ENCODE measurements at places on chromosomes 7 and 10. TPM values are rescaled to one million over a fixed set of nuclear protein-coding genes. Genes with fewer than 3 reads are reported as not detected.

ASZ1 gene
- 0.06 TPM for polyA plus RNA-seq

NPSR1 gene
- polyA plus RNA-seq = not detected

EIF3B gene
- polyA plus RNA-seq = 174 TPM

ELFN1 gene
- 14.3 TPM for polyA plus RNA-seq

WIPF3 gene
- polyA plus RNA-seq = 4.8 TPM

SLC26A4 gene
- 2.8 TPM for polyA plus RNA-seq

CFAP46 gene
- polyA plus RNA-seq = 11.2 TPM

GPR15LG gene
- 0.97 TPM for polyA plus RNA-seq

HOXA3 gene
- polyA plus RNA-seq = 48.7 TPM

ADAM12 gene
- 22.8 TPM for polyA plus RNA-seq

ALKBH4 gene
- 14.0 TPM for polyA plus RNA-seq

PLAC9 gene
- 29.1 TPM for polyA plus RNA-seq

FOXL3 gene
- polyA plus RNA-seq = not detected

RBP4 gene
- 0.36 TPM for polyA plus RNA-seq

RBM17 gene
- polyA plus RNA-seq = 211 TPM

AGBL3 gene
- 14.1 TPM for polyA plus RNA-seq

H2BK1 gene
- polyA plus RNA-seq = not detected

TRIM24 gene
- polyA plus RNA-seq = 64.7 TPM

PIP gene
- polyA plus RNA-seq = not detected

ADCY1 gene
- 3.6 TPM for polyA plus RNA-seq

DLX6 gene
- polyA plus RNA-seq = not detected

VIM gene
- 1,123 TPM for polyA plus RNA-seq

CRHR2 gene
- 0.22 TPM for polyA plus RNA-seq

Data from renal pelvis (tissue), 12 donors.